NCI-H774 (cell line): ENCODE measurements at places on chromosomes 2 and 18.

GRCh38 chr2:68428126-68428525, 39.0 kb downstream of the FBXO48 start:
- no peak for DNase-seq

GRCh38 chr2:99640635-99641151, 150.9 kb upstream of the REV1 start:
- no peak for DNase-seq

GRCh38 chr2:223787358-223787757, 50.0 kb downstream of the AP1S3 start:
- DNase-seq, result no peak

- no peak for DNase-seq
Observed at GRCh38 chr2:241081190-241081642, 20.9 kb downstream of the MTERF4 start.

GRCh38 chr2:75538521-75539490, 21.9 kb downstream of the EVA1A start:
- no peak for DNase-seq

DNA sequence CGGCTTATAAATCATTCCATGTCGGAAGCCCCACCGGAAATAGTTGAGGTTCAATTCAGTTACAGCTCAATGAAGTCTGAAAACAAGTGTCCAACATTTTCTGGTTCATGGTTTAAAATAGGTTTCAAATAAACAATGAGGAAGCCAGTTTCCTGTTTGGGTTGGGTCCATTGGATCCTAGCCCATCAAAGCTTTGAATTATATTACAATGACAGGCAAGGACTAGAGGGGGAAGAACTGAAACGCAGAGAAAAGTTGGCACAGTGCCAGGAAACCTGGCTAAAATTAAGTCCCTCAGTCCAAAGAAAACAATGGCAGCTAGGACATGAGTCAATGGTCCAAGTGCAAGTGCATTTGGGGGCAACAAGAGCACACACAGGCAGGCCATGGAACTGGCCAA, 32.0 kb downstream of the SLC14A1 start:
- DNase-seq, result peak; percentile 27

- no peak for DNase-seq
Observed at GRCh38 chr2:211802666-211803065, 735.9 kb downstream of the ERBB4 start.

- DNase-seq, result no peak
Observed at GRCh38 chr18:703213-703967, 9.0 kb downstream of the ENOSF1 start.

DNA sequence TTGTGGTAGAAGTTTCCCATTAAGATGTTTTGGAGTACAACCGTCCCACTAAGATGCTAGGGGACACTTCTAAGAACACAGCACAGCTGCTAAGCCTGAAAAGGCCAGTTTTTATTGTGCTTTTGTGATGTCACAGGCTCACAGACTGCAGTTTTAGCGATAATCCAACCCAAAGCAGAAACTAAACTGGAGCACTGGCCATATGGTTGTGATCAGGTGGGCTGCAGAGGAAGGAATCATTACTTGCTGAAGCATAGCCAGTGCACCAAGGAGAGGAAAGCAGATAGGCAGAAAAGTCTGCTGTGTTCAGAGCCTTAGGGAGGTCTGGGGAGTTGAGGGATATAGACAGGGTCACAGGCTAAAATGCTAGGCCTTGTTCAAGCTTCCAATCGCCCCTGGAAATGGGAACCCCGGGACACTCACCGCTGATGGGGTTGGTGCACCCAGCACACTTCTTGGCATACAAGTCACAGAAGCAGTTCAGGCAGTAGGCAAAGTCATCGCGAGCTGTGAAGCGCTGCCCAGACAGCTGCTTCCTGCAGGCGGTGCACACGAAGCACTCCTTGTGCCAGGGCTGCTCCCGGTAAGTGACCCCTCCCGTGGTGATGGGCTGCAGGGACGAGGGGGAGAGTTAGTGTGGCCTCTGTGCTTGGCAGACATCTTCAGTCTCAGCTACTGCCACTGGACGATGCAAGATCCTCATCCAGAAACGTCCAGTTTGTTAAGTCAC, 25.7 kb downstream of the C2orf49 start:
- no peak for DNase-seq

DNA sequence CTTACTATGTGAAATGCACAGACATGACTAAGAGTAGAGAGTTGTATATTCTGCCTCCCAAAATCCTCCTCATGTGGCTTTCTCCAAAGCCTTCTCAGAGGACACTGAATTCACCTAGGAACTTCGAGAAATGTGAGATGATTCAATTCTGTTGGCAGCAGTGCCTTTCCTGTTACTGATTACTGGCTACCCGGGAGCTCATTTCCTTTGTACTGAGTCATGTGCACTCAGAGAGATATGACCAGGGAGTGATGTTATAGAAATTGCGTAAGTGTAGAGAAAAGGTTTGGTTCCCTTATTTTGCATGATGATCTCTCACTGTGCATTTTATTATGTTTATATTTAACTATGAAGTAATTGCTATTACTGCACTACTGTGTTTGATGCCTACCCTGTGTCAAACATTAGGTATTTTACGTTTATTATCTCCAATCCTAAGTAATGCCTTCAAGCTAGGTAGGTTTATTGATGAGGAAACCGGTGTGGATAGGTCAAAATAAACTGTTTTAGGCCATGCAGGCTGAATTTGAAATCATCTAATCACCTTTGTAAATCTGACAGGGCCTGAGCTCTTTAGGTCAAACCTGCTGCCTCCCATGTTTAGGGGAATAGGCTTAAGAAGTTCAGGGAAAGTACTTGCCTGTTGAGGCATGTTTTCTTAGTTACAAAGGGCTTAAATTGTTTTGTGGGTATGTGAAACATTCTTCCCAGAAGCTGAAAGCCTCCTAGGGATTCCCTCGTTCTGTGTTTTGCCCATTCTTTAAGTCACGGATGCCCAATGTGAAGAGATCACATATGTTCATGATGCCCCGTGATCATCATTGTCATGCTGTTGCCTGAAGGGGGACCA, 86.8 kb downstream of the FMNL2 start:
- no peak for DNase-seq

- DNase-seq, result no peak
Observed at GRCh38 chr2:36769106-36769505, 72.6 kb downstream of the VIT start.

DNA sequence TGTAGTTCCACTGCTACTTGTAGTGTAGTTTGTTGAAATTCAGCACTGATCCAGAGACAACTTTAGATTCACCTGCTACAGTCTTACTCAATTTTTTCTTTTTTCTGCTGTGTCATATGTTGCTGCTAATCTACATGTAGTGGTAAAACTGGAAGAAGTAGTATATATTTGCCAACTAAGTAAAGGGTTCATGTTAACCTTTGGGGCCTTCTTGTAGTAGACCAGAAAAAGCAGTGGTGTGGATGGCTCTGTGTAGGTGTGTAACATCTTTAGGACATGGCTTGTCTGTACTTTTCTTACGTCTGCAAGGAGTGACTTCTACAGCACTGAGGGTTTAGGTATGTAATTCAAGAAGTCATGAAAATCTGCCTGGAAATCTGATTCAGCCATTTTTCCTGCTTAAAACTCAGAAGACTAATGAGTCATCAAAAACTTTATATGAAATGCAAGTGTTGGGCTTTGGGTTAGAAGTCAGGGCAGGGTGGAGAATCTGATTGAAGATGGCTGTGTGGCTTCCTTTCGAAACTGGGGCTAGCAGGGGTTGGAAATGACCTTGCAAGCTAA, 8.4 kb downstream of the PTPRM start:
- DNase-seq, result no peak

DNA sequence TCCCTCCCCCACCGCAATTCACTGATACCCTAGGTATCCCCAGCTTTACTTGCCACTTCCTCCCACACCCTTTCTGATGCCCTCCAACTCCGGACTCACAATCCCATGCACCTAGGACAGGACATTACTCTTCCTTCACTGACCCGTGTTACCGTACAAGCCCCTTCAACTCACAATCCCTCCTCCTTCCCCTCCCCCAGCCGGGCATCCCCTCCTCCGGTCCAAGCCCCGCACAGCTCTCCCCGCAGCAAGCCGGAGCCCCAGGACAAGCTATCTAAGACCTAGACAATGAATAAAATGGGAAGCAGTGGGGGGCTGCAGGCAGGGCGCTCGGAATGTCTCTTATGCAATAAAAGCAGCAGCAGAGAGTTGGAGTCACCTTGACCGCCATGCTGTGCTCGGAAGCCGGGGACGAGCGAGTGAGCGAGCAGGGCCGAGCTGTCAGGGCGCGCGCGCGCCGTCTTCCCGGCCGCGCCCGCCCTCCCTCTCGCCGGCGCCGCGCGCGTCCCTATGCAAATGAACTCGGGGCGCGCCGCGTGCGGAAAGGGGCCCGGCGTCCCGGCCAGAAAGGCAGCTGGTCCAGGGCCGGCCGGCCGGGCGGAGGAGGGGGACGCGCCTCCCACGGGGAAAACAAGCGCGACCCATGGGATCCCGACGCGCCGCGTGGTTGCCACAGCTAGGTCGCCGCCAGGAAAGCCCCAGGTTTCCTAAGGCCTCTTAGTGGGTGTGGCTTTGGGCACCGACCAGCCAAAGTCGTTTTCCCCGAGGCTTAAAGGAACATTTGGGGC, at the start of gene SLC25A12:
SLC25A12 (minus strand) TSS at position 421 of the 788 bp plus-strand sequence; CDS start at position 391, 30 bp downstream.
- peak; percentile 82 for DNase-seq

- no peak for DNase-seq
Observed at GRCh38 chr18:46346213-46346612, 242.0 kb downstream of the HAUS1 start.

- DNase-seq, result no peak
Observed at GRCh38 chr18:62555135-62555534, 32.3 kb downstream of the ZCCHC2 start.

GRCh38 chr18:59005262-59005661, 134.4 kb upstream of the SEC11C start:
- DNase-seq, result no peak

- no peak for DNase-seq
Observed at GRCh38 chr2:240790370-240791220, 29.4 kb downstream of the KIF1A start.

DNA sequence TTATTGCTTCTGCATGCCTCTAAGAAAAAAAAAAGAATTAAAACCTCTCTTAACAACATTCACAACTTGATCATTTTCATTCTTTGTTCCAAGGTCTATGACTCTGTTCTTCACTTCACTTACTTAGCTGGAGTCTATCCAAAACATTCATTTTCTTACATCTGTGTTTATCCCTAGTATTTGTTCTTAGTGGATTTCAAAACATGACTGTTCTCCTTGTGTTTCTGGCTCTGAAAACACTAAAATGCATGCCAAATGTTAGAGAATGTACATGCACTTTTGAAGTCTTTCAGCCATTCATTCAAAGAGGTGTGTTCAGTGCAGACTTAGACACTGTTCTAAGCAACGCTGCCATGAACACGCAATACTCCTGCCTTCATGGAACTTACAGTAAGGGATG, 138.8 kb downstream of the CNTNAP5 start:
- no peak for DNase-seq

- peak; percentile 77 for DNase-seq
Observed at GRCh38 chr2:178072383-178073301, at the start of gene PDE11A. Gene PDE11A, minus strand, starts transcription at chr2:178072777. Its CDS starts 340 bp downstream, at chr2:178072437.
